Fibroblast of skin of right quadriceps (primary cell): ENCODE measurements at places on chromosomes 1 and 21.
A peak's percentile ranks its signal among the peaks of the same experiment; 100 is the strongest.

- DNase-seq = no peak
Measured at GRCh38 chr21:31566064-31566463, 93.4 kb upstream of the SOD1 start.

GRCh38 chr1:31665234-31665878 lies 20.7 kb upstream of the PEF1 start:
- no peak for DNase-seq

- no peak for DNase-seq
Measured at GRCh38 chr21:27841084-27841672, 874.3 kb upstream of the ADAMTS5 start.

DNA sequence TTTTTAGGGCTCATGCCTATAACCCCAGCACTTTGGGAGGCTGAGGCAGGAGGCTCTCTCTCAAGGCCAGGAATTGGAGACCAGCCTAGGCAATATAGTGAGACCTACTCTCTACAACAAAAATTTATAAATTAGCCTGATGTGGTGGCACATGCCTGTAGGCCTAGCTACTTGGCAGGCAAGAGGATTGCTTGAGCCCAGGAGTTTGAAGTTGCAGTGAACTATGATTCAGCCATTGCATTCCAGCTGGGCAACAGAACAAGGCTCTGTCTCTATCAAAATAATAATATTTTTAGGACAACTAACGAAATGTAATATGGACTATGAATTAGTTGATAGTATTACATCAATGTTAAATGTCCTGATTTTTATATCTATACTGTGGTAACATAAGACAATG lies 68.8 kb upstream of the ARID1A start:
- DNase-seq = peak; percentile 3

DNA sequence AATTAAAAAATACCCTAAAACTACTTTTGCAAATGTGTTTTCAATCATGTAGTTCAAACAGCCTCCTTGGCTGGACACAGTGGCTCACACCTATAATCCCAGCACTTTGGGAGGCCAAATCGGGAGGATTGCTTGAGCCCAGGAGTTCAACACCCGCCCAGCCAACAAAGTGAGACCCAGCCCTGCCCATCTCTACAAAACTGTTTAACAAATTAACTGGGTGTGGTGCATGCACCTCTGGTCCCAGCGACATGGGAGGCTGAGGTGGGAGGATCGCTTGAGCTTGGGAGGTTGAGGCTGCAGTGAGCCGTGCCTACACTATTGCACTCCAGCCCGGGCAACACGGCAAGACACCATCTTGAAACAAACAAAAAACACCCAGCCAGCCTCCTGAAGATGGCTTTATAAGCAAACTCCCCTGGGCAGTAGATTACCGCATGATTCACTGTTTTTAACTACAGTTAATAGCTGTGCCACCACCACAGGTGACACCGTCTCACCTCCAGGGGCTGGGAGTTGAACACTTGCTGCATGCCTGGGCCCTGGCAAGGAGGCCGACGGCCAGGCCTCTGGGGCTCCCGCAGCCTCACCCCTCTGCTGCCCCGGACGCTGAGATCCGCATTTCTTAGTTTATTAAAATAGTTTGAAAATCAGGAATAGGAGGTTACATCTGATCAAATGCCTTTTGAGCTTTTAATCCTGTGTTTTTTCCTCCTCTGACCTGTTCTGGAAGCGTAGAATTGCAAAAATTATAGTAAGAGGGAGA lies 16.2 kb downstream of the PTTG1IP start:
- no peak for DNase-seq

DNA sequence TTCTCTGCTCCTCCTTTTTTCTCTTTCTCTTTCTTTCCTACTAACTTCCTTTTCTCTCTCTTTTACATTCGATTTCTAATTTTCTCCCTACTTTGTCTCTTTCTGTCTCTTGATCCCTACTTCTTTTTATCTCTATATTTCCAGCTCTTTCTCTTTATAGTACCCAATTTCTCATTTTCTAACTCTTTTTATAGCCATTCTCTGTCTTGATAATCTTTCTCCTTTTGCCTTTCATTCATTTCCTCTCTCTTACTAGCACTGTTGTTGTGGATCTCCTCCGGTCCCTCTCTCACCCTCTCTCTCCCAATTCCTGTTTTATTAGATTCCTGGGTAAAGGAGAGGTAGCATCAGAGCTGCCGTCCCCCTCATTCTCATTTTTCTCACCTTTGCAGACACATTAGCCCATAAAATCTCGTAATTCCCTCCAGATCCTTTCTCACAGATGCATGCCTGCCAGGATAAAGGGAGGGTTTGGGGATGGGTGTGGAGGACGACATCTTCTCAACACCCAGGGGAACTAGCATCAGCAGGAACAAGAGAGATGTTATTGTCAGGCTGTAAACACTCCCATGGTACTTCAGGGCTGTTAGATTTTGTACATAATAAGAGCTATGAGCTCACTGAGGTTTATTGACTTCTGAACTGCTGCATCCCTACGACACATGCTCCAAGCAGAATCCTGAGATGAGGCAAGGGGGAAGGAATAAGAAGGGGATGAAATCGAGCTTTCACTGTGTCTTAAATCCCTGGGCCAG lies 159.0 kb upstream of the GALNT2 start:
- no peak for DNase-seq

GRCh38 chr1:230730977-230731376 lies 16.2 kb upstream of the CAPN9 start:
- DNase-seq = no peak

- no peak for DNase-seq
Measured at GRCh38 chr1:28792644-28793121, 19.3 kb upstream of the OPRD1 start.

GRCh38 chr1:3236955-3237354 lies 168.0 kb downstream of the PRDM16 start:
- no peak for DNase-seq

- no peak for DNase-seq
Measured at GRCh38 chr1:11059155-11059967, 457 bp downstream of the SRM start.

GRCh38 chr1:24830680-24831272 lies 85.5 kb downstream of the CLIC4 start:
- DNase-seq = peak; percentile 66

- DNase-seq = peak; percentile 9
Measured at GRCh38 chr1:160342526-160342925, 524 bp downstream of the COPA start.

DNA sequence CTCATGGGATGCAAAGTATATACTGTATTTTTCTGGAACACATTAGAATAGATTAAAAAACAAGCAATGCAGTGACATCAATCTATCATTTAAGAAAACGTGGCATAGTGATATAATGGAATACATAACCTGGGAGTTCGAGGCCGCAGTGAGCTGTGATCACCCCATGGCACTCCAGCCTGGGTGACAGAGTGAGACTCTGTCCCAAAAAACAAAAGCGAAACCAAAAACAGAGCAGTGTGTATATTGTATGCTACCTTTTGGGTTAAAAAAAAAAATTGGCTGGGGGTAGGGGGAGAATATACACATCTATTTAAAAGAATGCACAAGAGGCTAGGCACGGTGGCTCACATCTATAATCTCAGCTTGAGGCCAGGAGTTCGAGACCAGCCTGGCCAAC lies 13.5 kb downstream of the SLC2A1 start:
- DNase-seq = no peak

- DNase-seq = no peak
Measured at GRCh38 chr1:190940951-190941350, 463.3 kb upstream of the BRINP3 start.

DNA sequence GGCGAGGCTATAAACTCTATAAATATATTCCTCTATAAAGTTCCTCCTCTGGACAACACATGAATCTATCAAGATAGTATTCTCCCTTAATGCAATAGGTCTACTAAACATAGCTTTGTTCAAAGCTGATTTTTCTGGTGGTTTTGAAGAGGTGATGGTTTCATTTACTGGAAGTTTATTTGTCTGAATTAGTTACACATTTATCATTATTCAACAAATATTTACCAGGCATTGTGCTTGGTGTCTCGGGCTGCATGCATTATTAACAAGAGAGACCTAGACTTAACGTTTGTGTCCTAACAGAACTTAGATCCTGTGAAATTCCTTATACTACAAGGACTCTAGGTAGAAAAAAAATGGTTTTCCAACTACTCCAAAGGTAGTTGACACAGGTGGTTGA lies 511.4 kb upstream of the B3GALT2 start:
- no peak for DNase-seq

DNA sequence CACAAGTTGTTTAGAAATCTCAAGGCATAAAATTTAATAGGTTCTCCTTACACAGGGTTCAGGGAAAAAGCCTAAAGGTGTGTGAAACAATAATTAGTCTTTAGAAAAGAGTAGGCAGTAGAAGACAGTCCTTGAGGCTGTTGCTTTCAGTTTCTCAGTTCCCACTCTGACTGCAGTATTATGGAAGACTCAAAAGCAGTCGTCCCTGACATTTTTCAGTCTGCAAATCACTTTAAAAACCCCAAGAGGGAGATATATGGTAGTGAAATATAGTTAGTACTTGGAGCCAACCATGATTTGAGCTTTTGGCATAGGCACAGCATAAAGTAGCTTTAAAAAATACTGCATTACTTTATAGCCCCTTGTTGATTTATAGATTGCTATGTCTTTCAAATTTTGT lies 299.7 kb downstream of the OLFM3 start:
- DNase-seq = no peak

- DNase-seq = no peak
Measured at GRCh38 chr1:108925920-108926319, 37.4 kb downstream of the CLCC1 start.

GRCh38 chr1:10402729-10403274 lies 3.9 kb downstream of the PGD start:
- DNase-seq = no peak

GRCh38 chr1:38133756-38134155 lies 87.2 kb upstream of the POU3F1 start:
- no peak for DNase-seq

GRCh38 chr1:64167176-64167575 lies 36.2 kb upstream of the UBE2U start:
- peak; percentile 64 for DNase-seq

- DNase-seq = peak; percentile 97
Measured at GRCh38 chr1:78279051-78279450, 211.7 kb upstream of the PTGFR start.

DNA sequence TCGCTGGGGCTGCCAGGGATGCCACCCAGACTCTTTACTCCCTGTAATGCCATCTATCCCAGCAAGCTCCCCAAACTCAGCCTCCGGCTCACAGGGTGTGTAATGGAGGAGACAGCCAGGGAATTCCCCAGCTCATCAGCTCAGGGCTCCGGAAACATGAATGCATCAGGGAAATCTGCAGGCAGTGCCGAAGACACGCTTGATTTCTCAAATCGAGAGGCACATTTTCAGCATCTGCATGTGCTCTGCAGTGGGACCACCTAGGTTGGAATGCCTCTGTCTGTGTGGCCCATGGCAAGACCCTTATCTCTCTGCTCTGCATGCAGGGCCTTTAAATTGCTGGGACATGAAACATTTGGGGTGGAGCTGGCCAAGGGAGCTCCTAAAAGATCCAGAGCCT lies 170.1 kb downstream of the TRABD2B start:
- peak; percentile 17 for DNase-seq

- DNase-seq = no peak
Measured at GRCh38 chr1:241775021-241775420, 73.0 kb upstream of the EXO1 start.

- DNase-seq = no peak
Measured at GRCh38 chr1:20867062-20867461, 80.0 kb upstream of the HP1BP3 start.

- DNase-seq = no peak
Measured at GRCh38 chr21:33168886-33169285, 60.9 kb upstream of the IFNAR2 start.

DNA sequence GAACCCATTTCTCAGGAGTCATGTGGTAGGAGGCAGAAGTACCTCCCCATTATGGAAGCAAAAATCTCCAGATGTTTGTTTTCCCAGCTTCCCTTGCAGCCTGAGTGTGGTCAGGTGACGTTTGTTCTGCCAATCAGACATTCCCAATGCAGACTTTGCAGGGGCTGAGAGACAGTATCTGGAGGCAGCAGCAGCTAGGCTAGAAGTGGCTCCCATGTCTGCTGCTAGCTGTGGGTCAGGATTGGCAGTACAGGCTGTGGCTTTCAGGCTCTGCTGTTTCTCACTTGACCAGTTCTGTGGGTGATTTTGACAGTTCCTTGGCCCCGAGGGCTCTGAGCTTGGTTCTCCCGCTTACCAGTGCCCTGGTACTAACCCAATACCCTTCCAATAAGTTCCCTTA lies 58.6 kb upstream of the NBPF3 start:
- no peak for DNase-seq

DNA sequence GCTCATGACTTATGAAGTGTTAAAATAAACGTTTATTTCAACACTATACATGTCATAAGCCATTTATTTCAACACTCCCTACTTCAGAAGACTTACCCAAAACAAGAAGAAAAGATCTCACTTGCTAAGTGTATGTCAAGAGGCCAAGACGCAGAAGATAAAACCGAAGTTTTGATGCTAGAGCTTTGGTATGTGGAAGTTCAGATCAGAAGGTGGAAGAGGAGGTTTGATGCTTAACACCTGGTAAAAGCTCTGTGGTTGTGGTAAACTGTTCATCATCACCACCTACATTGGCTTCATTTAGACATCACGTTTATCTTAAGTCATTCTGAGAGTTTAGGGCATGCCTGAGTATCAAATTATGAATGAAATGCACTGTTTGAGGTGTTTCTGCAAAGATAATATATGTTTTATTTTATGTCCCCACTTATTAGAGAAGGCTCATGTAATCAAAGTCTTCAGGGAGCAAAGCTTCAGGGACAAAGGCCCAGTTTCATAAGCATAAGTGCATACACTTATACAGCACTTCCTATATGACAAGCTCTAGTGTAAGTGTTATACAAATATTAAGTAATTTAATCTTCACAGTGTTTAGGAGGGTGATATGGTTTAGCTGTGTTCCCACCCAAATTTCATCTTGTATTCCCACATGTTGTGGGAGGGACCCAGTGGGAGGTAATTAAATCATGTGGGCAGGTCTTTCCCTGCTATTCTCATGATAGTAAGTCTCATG lies 533.3 kb downstream of the PTBP2 start:
- DNase-seq = no peak

DNA sequence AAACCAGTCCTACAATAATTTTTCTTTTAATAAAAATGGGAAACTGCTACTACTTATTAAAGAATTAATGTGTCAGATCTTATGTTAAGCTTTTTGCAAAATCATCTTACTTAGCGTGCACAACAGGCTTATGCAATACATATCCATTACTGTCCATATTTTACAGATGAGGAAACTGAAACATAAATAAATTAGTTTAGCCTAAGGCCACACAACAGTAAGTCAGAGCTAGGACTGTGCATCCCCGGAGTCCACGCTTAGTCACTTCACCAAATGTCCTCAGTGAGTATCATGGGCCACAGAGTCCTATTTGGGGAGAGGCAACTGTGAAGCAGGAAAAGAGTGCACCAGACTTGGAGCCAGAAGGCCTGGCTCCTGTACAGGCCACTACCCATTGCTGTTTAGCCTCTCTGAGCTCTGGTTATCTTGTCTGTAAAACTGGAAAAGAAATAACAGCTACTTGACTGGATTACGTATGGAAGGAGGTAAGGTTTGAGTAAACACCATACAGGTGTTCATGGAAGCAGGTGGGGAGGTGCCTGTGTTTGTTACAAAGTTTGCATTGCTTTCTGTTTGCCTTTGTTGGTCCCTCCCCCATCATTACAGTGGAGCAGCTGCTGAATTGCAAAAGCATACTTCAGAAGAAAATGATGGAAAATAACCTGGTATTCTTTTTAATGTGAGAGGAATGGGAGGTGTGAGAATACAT lies 192.8 kb downstream of the FCRL5 start:
- no peak for DNase-seq
